ENCODE measurements at places on chromosomes 12 and 14.

DNA sequence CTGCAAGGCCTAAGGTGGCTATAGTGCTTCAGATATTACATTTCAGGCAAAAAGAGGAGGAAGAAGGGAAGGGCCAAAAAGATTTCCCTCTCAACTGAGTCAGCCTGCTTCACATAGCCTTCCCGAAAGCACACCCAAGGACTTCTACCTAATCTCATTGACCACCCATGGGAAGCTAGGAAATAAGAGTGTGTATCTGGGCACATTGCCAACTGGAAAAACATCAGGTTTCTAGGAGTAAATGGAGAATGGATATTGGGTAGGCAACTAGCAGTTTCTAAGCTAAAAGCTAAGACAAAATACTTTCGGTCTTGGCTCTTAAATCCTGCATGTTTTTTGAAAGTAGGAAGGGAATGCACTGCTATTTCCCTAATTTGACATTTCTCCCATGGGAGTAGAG is 221.7 kb upstream of the GRIP1 start:
- DNase-seq, result peak; percentile 53

GRCh38 chr12:132866251-132866828 is 21.1 kb downstream of the CHFR start:
- DNase-seq, result no peak

- no peak for DNase-seq
Observed at GRCh38 chr12:107511292-107511691, 174.3 kb upstream of the PWP1 start.

DNA sequence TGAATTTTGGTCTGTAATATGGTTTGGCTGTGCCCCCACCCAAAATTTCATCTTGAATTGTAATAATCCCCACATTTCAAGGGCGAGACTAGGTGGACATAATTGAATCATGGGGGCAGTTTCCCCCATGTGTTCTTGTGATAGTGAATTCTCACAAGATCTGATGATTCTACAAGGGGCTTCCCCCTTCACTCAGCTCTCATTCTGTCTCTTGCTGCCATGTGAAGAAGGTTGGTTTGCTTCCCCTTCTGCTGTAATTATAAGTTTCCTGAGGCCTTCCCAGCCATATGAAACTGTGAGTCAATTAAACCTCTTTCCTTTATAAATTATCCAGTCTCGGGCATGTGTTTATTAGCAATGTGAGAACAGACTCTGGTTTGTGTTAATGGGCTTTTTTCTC is 5.9 kb downstream of the LRRC9 start:
- no peak for DNase-seq

- peak; percentile 59 for DNase-seq
Observed at GRCh38 chr12:83065562-83065961, 378.9 kb downstream of the TMTC2 start.

DNA sequence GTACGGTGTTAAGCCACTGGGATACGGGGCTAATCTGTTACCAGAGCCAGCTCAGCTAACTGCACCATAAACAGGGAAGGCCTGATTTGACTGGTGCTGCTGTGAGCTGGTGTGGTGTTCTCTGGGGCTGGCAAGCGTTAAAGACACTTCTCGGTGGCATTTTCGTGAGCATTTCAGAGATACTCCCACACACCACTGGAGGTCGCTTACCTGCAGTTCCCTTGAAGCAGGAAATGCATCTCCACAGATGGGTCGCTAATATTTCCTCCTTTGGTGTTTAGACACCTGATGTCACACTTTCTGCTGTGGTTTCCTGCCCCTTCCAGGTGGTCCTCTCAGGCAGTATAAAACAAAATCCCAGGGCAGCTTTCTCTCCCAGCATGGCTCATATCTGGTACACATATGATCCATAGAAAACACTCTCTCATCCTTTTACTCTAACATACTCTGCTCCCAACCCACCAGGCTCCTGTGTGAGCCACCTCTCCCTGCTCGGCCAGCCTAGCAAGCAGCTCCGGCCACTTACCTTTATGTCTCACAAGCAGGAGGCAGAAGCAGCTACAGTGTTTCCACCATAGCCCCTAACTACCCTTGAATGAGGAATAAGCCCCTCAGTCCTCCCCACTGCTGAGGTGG is 129.9 kb upstream of the GRIN2B start:
- DNase-seq, result no peak

DNA sequence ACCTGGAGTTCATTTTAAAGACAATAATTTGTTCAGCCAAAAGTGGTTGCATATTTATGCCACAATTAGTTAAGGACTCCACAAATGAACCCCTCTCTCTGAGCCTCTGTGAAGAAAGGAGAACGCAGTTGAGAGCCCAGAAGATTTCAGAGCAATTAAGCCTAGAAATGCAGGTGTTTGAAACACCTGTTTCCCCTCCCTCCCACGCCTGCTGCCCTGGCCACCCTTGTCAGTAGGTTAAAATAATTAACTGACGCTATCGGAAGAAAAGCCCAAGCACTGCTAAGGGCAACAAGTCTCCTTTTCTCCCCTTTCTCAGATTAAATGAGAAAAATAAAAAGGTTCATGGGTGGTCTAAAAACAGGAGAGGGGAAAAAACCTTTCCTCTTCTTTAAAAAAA is 99.2 kb downstream of the PPM1A start:
- DNase-seq, result peak; percentile 91

GRCh38 chr12:121439715-121440114 is 39.8 kb downstream of the RNF34 start:
- DNase-seq, result no peak

- DNase-seq, result no peak
Observed at GRCh38 chr12:107057071-107057834, 36.1 kb downstream of the CRY1 start.

DNA sequence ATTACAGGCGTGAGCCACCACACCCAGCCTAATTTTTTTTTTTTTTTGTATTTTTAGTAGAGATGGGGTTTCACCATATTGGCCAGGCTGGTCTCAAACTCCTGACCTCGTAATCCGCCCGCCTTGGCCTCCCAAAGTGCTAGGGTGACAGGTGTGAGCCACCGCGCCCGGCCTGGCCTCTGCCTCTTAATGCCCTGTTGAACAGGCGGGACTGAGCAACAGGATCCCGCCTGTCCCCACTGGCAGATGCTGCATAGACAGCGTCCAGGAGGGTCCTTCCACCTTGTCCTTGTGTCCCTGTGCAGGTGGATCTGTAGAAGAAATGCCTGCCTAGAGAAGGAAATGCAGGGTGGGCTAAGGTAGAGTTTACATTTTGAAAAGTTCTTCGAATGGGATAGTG is 5.7 kb downstream of the PGAM5 start:
- DNase-seq, result no peak

DNA sequence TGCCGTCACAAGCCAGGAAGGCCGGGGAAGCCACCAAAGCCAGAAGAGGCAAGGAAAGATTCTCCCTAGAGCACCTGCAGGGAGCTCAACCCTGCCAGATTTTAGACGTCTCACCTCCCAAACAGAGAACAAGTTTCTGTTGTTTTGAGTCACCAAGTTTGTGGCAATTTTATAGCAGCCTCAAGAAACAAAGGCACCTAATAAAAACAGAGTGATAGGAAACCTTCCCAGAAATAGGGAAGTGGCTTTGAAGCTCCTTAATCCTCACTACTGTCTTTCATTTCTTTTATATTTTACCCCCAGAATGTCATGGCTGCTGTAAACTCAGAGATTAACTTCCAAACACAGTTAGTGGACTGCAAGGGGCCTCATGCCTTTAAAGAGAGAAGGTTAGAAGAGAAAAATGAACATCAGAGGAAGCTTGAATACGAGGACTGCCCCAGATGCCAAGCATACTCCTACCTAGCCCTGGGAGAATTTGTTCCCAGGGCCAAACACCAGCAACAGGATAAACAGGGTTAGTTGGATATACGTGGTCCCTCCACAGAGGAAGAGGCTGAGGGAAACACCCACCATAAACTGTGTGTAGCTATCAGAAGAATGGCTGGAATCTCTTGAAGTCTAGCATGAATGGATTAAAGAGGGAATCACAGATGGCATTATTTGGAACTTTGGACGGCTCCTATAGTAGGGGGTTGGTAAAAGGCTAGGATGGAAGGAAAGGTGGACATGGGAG is 148.3 kb downstream of the KCNA5 start:
- DNase-seq, result no peak

Data from NCI-H1105 (cell line).